ENCODE measurements at places on chromosomes 1 and 21.

- no peak for DNase-seq
These were observed 15.1 kb downstream of the POU3F1 start for GRCh38 chr1:38031513-38031866.

GRCh38 chr1:202462342-202463076 is 114.0 kb downstream of the PPP1R12B start:
- no peak for DNase-seq

GRCh38 chr1:234670967-234671626 is 61.1 kb upstream of the IRF2BP2 start:
- DNase-seq: no peak

GRCh38 chr1:163305441-163305840 is 16.3 kb upstream of the NUF2 start:
- DNase-seq: peak; percentile 35

DNA sequence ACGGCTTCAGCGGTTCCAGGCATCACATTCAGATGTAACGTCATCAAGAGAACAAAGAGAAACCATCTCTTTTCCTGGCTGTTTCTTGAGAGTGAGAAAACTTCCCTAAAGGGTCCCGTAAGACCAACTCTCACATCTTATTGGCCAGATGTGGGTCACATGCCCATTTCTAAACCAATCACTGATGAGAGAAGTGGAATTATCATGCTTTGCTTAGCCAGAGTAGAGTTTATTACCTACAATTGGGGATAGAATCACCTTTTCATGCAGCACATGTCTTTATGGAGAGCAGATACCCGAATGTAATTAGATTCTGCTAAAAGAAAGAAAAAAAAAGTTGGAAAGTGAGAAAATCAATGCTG is 54.4 kb downstream of the LYPLAL1 start:
- no peak for DNase-seq

- DNase-seq: no peak
These were observed 19.2 kb downstream of the MAB21L3 start for GRCh38 chr1:116130356-116130755.

- no peak for DNase-seq
These were observed 3.5 kb upstream of the C1orf159 start for GRCh38 chr1:1119272-1119890.

DNA sequence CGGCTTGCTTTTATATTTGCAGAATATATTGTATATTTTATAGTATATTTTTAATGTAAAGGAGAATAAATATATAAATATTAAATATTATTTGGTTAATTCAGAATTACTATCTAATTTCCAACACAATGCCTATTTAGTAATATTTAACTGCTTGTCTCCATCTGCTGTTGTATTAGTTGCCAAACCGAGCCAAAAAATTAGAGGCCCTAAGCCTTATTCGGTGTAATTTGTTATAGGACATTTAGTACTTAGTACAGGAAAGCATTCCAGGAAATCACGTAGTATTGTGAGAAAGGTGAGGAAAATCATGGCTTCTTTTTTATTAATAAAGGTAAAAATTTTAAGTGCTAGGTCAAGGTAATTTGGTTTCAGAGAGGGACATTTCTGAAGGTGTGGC is 93.8 kb downstream of the DNM3 start:
- no peak for DNase-seq
